ENCODE measurements at places on chromosomes 2 and 18.

DNA sequence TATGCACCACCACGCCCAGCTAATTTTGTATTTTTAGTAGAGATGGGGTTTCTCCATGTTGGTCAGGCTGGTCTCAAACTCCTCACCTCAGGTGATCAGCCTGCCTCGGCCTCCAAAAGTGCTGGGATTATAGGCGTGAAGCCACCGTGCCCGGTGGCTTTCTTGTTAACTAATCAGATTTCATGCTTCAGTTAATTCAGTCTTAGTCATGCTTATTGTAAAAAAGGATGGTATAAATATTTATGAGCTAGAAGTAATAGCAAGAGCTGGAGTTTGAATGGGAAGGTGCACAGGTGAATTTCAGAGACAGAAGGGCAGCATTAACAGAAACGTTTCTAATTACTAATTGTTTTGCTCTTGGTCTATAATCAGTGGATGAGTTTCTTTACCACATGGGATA, 10.3 kb downstream of the GEMIN6 start:
- DNase-seq = no peak

GRCh38 chr2:46101557-46102220, 195.5 kb upstream of the EPAS1 start:
- DNase-seq = no peak

DNA sequence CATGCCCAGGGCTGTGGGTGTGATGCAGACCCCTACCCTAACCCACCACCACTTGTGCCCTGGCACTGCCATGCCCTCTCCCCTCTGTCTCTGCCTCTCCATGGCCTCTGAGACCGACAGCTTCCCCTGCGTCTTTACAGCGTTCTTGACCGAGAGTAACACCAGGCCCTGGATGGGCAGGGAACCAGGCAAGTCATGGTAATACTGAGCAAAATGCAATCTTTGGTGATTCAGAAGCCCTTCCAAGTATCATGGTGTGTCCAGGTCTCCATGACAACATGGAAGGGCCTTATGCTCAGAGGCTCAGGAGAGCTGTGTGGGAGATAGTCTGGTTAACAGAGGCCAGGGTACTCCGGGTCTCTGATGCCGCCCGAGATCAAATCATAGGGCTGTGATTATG, 176.1 kb downstream of the KLHL29 start:
- no peak for DNase-seq

- DNase-seq = peak; percentile 38
These were observed 665.4 kb downstream of the BCL11A start for GRCh38 chr2:59888015-59888414.

DNA sequence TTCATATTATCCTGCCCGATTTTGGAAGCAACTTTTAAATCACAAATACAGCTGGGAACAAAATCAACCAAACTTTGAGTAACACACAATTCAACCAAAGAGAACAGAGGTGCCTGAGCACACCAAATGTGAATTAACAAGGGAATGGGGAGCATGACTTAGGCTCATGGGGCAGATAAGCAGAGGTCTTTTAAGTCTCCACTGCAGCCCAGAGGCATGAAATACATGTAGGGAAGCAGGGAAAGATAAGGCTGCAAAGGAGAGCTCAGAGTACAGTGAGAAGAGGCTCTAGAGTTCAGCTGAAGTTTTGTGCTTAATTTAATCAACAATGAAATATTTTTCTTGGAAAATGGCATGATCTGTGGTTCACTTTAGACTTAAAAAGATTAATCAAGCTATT, 49.0 kb downstream of the CYTIP start:
- no peak for DNase-seq

GRCh38 chr2:231924889-231925275, 1.3 kb downstream of the NPPC start:
- no peak for DNase-seq

GRCh38 chr2:10654069-10654468, 35.7 kb downstream of the NOL10 start:
- DNase-seq = peak; percentile 45

DNA sequence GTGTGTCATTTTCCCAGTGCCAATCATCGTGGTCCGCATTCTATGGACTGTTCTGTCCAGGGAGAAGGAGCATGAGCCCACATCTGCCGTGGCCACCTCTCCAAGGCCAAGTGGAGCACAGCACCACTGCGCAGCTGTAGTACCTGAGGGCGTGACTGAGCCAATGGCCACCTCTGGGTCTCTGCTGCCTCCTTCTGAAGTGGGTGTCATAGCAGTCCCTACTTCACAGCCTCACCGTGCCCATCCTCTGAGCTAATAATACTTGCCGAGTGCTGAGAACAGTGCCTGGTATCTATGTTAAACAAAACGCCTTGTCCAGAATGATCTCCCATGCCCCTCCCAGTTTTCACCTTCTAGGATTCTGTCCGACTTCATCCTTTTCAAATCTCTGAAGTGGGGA, 256.1 kb downstream of the PRKCE start:
- no peak for DNase-seq

DNA sequence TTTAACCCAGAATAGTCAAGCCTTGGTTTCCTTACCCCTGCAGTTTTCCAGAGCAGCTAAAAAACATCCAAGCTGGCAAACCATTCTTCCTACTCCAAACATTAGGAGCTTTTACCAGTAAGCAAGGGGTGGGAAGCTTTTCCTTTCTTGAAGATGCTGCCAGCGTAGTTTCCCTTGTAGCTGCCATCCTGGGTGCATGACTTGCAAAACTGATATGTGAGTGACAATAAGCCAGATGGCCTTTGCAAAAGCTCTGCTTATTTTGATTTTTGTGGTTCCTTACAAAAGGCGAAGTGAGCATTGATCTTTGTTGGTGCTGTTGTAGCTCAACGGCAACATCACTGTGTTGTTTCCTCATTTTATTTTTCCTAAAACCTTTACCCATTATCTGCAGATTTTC, 138.8 kb downstream of the WDSUB1 start:
- no peak for DNase-seq

- DNase-seq = no peak
These were observed 1.6 kb downstream of the PPM1B start for GRCh38 chr2:44170311-44170717.

GRCh38 chr2:58842501-58843155, 601.5 kb upstream of the FANCL start:
- no peak for DNase-seq

GRCh38 chr2:166341426-166341825, 34.3 kb downstream of the SCN9A start:
- no peak for DNase-seq

DNA sequence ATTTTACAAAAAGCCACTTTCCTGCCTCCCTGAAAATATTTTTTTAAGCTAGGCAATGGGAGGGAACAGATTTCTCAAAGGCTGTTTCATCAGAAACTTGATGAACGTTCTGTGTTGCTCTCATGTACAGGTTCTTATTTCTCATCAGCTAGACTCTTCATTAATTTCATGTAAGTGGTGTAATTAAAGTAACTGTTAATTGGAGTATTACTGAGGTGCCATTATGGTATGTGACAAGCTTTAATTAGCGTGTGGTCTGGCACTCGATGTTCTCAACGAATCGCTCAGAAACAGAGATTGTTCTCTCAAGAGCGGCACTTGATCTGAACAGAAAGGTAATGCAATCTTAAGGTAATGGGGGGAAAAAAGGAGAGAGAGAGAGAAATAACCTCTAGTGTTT, 81.9 kb upstream of the MYCN start:
- DNase-seq = no peak
